Colonic mucosa (tissue), 4 donors: ENCODE measurements at places on chromosomes 2 and 18. TPM values are rescaled to one million over a fixed set of nuclear protein-coding genes. Genes with fewer than 3 reads are reported as not detected.

Gene COLEC11
- 0.80 TPM for total RNA-seq

Gene TMEM169
- 0.21 TPM for total RNA-seq

Gene GALNT14
- total RNA-seq = 0.15 TPM

Gene MCEE
- total RNA-seq = 20.3 TPM

Gene PPM1G
- total RNA-seq = 119 TPM

Gene SLC1A4
- total RNA-seq = 32.4 TPM

Gene SERPINB2
- total RNA-seq = not detected

Gene ATP8B1
- 359 TPM for total RNA-seq

Gene IL1B
- 5.7 TPM for total RNA-seq

Gene LAPTM4A
- 190 TPM for total RNA-seq

Gene CDH7
- total RNA-seq = 0.05 TPM

Gene DNAJC27
- 3.4 TPM for total RNA-seq
